DMS79 treated with DMSO at 0.1 percent for 48 hours (cell line): ENCODE measurements at places on chromosomes 2 and 18.

DNA sequence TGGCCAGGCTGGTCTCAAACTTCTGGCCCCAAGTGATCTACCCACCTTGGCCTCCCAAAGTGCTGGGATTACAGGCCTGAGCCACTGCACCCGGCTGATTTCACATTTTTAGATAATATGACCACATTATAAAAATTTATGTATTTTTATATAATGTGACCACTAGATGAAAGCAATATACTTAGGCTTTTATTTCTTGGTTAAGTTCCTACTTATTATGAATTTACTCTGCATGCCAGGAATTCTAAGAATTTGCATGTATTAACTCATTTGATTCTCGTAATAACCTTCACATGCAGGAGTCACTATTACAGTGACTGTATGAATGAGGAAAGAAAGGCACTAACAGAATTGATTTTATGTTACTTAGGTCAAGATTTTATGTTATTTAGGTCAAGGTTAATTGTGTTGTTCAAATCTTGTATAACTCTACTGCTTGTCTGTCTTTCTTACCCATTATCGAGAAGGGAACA is 25.6 kb upstream of the CASP8 start:
- DNase-seq: no peak

DNA sequence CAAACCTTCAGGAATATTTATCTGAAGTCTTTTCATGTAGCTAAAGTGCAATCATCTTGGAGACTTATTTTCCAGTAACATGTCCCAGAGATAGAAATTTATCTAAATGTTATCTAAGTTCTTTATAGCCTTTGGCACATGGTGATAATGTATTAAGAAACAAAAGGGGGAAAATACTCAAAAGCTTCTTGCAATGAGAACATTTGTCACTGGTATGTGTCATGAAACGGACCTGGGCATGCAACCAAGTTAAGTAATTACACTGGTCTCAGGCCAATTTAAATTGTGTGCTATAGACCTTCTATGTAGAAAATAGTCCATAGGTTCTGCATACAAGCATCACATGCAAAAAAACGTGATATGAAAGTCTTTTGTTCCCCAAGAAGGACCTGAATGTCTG is 136.2 kb downstream of the SLC8A1 start:
- DNase-seq: no peak

DNA sequence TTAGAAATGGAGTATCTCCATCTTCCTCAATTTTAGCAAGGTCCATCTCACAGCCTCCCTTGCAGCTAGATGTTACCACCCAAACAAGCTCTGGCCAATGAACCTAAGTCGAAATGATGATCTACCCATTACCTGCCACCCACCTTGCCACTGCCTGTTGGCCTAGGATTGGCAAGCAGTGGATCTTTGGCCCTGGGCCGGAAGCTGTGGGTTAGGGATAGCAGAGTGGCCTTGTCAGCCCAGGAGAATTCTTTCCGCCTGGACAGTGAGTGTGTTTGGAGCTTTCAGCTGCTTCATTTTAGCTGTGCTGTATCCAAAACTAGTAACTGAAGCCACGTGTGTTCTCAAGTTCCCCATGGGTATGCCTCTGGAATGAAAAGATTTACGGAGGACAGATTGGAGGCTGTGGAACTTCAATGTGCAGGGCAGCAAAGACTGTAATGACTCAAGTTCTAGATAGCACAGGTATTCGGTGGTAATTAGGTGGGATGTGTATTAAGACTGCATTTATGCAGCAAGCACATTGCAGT is 7.7 kb upstream of the PARD6G start:
- no peak for DNase-seq

DNA sequence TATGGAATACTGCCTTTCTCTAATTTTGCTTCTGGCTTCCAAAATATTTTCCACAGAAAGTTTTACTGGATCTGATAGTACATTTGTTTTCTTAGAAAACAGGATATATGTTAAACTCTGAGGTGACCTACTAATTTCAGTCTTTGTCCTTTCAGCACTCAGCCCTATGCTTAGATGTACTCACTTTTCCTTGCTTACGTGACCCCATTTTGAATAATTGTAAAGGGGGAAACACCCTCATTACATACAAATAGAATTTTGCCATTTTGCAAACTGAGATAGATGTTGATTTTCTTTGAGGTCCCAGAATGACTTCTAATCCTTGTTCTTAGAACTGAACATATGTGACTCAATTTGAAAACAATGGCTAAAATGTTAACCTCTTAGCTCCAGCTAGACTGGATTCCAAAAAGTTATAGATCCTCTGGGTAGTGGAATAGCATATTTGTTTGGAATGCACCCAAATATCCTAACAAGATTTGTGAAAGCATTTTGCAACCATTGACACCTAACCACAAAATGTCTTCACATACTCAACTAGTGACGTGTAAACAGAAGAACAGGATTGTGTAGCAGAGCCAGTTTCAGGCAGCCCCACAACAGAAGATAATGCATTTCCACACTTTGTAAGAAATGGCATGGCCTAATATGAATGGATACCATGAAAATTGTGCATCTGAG is 44.8 kb upstream of the EHBP1 start:
- no peak for DNase-seq

DNA sequence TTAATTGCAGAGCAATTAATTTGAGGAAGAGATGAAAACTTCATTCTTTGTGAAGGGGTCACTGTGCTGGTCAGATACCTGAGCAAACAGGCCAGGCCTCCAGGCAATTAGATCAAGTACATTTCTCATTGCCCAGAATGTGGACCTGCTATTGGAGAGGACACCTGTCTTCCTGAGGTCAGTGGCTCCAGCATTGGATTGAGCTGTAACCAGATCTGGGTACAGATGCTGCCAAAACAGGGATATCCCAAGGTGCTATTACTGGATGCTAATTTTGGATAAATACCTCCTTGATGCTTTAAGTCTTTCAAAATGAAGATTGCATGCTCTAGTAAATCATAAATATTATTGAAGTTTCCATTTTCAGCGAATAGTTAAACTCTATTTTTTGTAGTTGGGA is 131.5 kb downstream of the FAM161A start:
- DNase-seq: no peak

DNA sequence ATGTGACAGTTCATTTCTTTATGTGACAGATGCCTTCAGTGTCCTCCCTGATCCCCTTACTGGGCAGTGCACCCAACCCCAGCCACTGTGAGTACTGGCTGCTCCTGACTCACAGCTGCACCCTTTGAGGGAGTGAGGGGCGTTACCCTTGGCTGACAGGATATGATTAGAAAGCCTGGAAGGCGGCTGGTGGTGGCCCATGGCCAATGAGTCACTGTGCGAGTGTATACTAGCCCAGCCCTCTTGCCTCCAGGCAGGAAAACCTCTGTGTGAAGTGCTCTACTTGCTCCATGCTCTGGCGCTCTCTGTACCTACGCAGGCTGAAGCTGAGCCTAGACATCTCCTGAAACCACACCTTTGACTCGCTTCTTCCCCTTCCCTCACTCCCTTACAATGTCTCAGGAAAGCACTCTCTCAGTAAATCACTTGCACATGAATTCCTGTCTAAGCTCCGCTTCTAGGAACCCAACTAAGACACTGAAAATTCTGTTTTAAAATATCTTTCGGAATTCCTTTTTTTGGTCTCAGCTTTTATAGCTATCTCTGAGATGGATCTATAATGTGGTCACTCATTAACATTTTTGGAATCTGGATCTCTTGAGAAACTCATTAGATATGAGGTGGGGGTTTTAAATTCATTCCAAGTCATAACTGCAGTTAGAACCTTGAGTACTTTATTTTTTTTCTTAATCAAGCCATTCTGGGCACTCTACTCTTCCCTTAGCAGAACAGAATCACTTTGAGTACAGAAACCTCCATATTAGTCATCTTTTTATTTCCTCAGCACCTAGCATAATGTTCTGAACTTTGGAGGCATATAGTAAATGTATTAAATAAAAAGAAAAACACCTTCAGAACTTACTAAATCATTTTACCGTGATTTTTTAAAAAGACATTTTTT is 25.3 kb upstream of the STAM2 start:
- no peak for DNase-seq

DNA sequence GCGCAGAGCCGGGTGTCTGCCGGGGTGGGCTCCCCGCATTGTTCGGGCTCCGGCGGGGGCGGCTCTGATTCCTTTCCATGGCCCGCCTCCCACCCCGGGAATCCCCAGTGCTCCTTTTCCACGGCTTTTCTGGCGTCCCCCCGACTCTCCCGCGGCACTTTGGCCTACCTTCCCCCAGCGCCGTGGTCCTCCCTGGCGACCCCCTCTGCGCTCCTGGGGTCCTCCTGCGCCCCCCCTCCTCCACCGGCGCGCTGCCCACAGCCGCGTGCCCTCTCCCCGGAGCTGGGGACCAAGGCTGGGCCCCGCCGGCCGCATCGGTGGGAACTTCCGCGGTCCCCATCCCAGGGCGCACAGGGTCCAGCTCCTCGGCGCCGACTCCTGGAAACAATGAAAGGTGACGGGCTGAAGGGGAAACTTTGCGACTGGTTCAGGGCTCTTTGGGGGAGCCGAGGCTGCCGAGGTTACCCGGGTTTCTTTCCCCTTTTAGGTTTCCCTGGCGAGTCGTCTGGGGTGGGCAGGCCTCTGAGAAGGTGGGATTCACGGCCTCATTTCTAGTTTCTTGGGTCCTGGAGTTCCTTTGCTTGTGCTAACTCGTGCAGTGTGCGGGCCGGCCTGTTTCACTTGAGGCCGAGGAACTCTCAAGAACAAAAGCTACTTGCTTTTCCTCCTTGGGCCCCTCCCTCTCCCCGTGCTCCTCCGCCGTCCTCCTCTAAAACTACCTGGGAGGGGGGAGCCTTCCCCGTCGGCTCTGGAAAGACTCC is 2.2 kb downstream of the TGIF1 start:
- DNase-seq: peak; percentile 79

DNA sequence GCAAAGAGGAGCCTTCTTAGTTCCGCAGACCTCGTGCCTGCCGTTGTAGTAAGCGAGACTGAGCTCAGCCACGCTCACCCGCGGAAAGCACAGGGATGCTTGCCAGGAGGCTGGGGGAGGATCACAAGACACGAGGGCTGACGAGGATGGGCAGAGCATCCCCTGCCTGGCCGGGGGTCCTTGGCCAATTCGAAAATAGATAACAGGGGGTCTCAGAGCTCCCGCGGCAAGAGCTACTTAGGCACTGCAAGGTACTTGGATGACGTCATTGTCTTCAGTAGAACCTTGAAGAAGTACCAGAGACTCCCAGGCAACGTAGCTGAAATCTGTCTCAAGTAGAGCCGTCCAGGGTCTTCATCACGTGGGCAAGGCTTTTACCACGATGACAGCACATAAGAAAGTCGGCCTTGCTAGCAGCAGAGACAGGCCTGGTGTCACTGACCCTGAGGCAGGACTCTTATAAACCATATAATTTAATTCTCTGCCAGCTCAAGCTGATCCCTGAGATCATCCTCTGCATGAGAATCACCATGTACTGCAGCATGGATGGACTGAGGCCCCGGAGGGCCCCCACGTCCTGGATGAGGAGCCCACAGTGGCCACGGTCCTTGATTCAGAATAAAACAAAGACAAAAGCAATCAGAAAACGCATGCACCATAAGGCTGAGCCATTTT is 81.9 kb downstream of the TMEM18 start:
- no peak for DNase-seq

DNA sequence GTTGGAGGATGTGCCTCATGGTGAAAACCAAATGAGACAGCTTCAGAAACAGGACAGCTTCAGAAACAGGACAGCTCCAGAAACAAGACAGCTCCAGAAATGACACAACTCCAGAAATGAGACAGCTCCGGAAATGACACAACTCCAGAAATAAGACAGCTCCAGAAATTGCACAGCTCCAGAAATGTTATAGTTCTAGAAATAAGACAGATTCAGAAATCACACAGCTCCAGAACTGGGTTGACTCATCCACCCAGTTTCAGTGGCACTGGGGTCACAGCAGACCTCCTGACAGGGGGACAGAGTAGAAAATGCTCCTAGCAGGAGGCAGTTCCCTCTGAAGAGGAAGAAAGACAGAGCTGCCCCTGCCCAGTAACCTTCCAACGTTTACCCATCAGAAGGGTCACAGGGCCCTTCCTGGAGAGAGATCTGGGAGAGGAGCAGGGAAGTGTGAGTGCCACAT is 26.9 kb upstream of the COL6A3 start:
- DNase-seq: no peak

DNA sequence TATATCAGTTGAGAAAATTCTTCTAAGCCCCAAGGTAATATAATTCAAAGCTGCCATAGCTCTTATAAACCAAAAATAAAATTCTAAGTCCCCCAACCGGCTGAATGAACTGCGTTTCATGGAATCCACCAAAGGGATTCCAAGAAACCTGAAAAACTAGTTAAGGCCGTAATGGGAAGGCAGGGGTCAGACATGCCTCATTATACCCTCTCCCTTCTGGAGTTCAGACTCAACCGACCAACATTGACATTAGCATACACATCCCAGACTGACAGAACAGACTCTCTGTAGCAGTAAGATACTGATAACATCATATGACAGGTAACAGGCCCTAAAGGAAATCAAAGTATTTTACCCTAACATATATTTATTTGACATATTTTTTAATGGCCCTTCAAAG is 31.4 kb upstream of the PHLPP1 start:
- DNase-seq: no peak

DNA sequence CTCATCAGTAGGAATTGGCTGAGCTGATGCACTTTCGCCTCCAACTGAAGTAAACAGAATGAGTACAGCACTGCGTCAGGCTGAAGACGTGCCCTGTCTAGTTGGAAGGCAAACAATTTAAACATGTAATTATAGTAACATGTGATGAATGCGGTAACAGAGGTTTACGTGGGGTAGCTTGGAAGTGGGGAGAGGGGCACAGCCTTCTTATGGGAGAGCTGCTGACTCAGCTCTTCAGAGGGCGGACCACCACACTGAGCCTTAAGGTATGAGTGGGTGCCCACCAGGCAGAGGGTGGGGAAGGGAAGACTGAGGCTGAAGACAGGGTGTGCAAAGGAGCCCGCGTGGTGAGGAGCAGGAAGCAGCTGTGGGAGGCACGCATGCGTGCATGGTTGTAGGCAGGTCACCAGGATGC is 6.2 kb upstream of the EHD3 start:
- DNase-seq: no peak

DNA sequence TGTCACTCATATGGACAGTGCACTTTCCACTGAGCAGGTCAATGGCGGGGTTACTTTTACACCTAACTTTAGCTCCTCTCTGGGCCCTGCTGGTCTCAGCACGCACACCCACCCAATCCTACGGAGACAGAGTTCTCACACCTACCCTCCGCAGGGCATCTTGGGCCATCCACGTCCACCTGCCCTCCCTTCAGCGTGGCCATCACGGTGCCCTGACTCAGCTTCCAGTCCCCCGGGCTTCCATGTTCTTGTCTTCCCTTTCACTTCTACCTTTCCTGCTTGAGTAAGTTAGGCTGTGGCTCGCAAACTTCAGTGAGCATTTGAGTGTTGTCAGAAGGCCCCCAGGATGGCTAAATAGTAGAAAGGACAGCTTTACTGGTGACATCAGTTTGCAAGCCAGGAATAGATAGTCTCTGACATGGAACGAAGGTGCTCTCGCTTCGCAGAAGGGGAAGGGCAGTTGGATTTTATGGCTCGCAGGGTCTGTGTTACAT is 232.4 kb downstream of the SEPTIN10 start:
- no peak for DNase-seq

GRCh38 chr2:9030841-9031240 is 27.4 kb upstream of the MBOAT2 start:
- no peak for DNase-seq
